Activated gamma-delta T cell treated with Interleukin-2 at 50 U/mL for 16 hours (primary cell): ENCODE measurements at places on chromosomes 4 and X.

DNA sequence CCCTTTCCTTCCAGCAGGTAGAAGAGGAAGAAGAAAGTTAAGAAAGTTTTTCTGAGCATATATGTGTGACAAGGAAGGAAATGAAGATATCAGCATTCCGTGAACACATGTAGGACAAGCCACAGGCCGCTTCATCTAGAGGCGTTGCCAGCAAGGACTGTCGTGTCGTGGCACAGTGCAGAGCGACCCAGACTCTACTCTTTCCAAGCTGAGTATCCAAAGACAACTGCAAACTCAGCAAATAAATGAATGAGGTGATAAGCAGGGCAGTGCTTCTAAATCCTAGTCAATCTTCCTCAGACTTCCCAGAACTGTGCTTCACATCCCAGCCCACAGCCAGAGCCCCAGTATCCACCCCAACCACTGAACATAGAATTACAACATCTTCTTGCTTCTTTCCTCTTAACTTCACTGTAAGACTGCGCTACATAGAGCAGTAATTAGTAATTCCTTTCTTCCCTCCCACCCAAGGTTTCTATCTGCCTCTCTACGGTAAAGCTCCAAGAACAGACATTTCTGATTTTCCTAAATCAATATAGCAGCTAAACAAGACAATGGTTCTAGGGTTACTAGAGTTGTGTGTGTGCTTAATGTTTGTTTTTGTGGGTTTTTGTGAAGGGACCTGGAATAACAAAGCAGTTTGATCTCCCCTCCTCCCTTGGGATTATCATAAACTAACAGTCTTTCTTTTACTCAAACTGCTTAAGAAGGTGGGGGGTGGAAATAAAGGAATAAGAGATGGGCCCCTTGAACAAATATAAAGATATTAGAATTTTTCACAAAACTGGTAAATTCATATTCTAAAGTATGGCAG, 71.6 kb downstream of the PAPSS1 start:
- no peak for DNase-seq

DNA sequence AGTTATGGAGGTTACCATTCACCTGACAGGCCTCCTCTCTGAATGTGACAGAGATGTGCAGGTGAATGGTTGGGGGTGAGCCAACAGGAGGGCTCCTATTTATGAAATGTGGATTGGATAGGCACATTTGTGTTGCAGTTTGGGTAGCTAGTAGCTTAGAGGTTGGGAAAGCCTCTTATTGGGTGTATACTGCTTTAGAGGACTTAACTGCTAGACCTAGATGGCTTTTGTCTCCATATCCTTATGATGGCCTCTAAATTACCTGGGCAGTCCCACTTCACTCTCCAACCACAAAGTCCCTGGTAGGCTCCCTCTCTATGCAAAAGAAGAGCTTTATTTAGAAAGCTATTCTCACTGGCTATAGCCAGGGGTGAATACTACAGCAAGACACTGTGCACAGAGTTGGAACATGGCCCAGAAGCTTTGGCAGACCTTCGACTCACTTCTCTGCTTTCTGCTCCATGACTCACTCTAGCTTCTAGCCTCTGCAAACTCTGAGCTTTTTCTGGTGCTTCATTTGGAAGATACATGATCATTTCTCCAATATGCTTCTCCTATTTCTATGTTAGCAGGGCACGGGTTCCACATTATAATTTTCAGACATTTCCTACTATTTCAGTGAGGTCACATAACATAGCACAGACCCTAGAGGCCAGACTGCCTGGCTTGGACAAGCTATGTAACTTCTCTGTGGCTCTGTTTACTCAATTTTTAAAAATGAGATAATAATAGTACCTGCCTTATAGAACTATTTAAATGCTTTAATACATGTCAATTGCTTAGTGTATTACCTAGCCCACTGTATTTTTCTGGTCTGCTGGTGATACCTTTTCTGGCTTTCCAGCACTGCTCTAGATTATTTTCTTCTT, 6.0 kb upstream of the VGLL1 start:
- no peak for DNase-seq

DNA sequence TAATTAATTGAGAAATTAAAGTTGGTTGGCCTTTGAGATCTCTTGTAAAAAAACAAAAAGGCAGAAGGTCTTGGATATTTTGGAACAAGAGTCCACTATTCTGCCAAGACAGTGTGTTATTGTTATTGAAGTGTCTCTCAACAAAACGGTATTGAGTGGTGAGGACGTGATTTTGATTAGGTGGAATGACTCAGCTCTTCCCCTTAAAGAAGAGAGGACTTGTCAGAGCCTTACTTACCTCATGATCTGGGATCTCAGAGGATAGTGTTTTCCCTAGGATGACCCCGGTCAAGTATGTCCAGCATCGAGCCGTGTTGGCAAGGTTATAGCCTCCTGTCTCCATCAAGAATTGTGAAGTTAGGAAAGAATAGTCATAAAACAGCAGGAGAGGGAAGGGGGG, 110.9 kb downstream of the HDAC8 start:
- no peak for DNase-seq

GRCh38 chr4:4424499-4425115, 37.7 kb downstream of the NSG1 start:
- DNase-seq: no peak

DNA sequence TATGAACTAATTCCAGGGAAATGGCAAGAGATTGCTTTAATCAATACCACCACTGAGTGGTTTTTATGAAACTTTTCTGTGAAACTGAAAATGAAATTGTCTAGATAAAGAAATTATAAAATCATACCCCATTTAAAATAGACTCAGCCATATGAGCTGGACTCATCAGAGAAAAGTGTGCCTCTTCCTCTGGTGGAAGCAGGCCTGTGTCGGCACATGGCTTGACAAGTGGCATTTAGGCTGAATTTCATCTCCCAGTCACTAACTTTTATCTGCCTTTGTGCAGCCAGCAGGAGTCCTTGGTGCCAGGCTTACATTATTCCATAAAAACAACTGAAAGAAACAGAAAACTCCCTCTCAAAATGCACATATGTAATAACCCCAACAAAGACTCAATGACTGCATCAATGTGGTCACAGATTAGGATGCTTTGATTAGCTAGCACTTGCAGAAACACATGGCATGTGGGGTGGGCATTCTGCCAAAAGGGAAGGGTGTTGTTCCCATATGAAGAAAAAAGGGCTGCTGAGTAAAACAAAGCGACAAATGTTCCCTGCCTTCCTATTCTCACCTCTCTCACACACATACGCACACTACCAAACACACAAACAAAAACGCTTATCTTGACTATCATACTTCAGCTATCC, 232.3 kb downstream of the PABPC4L start:
- DNase-seq: no peak

- DNase-seq: no peak
These were observed 116.0 kb downstream of the PACRGL start for GRCh38 chr4:20816287-20816686.

DNA sequence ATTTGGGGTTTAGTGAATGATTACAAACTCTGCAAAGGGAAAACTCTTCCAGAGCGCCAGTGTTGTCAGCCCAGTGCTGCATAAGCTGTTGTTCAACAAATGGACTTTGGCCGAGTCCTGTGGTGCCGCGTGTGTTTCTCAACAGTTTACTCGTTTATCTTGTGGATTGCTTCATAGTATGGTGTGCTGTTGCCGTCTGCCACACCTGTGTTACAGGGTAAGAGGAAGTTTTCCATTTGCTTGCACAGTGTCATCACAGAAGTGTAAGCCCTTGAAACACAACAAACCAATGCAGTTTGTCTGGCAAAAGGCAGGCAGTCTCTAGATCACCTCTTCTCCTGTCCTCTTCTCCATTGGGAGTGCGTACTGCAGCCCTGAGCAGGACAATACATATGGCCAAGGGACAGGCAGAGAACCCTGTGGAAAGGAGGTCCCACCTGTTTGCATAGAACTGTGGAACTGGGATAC, 66.3 kb downstream of the DCUN1D4 start:
- no peak for DNase-seq

- DNase-seq: no peak
These were observed 393.8 kb downstream of the INPP4B start for GRCh38 chr4:142452161-142452855.

DNA sequence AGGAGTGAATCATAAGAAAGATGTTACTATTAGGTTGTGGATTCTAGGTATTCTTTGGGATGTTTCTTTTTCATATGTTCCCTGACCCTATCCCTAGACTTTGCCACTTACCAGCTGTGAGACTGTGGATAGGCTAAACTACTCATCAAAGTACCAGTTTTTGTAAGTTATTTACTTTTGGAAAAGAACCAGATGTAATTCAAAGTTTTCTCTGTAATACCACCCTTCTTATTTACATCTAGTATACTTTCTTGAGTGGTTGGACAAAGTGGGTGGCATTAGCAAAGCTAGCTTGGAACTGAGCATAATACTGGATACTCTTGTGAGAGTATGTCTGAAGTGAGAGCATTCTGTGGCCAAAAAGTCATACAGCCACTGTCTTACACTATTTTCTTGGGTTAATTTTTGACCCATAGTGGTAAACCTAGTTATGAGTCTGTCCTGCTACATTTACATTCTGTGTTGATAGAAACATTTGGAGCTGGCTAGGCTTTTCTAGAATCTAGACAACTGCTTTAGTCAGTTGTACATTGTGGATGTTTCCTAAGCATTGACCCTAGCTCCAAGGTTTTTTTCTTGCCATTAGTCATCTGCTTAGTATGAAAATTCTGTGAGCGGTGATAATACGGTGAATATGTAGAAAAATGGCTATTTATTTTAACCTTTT, 41.7 kb downstream of the KDM6A start:
- no peak for DNase-seq

GRCh38 chrX:117511379-117511778, 605.2 kb downstream of the KLHL13 start:
- no peak for DNase-seq

- DNase-seq: no peak
These were observed 63.7 kb downstream of the TMEM164 start for GRCh38 chrX:110066488-110067225.

GRCh38 chr4:143782521-143782920, 82.0 kb upstream of the FREM3 start:
- no peak for DNase-seq

- no peak for DNase-seq
These were observed 6.6 kb downstream of the TIMM17B start for GRCh38 chrX:48890934-48891401.

GRCh38 chr4:16206301-16206700, 20.0 kb downstream of the TAPT1 start:
- no peak for DNase-seq

DNA sequence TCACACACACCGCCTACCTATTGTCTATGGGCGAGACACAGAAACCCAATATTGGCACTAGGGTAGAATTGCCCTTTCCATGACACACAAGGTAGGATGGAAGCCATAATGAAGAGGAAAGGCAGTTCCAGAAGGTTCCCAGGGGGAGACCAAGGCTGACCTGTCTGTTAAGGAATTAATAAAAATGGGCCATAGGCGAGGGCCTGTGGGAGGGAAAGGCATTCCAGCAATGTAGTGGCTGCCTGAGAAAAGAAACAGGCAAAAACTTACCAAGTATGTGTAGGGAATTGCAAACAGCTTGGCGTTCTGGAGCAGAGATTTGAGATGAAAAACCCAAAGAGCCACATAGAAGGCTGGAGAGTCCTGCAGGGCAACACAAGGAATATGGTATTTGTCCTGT, 19.1 kb downstream of the MAGED2 start:
- no peak for DNase-seq

- no peak for DNase-seq
These were observed 129.5 kb downstream of the LARP7 start for GRCh38 chr4:112766422-112766821.

DNA sequence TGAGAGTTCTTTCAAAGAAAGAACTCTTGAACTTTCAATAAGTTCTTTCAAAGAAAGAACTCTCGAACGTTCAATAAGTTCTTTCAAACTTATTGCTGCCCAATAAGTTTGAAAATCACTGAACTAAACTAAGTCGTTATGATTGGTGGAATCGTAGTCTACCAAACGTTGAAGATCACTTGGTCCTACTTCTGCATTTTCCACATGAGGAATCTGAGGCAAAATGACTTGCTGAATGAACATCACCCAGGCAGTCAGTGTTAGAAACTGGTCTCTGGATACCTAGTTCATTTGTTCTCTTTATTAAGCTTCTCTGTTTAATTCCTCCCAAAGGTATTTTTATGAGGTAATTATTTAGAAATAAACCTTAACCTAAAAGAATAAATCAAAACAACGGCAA, 7.1 kb upstream of the CNOT6L start:
- DNase-seq: no peak

DNA sequence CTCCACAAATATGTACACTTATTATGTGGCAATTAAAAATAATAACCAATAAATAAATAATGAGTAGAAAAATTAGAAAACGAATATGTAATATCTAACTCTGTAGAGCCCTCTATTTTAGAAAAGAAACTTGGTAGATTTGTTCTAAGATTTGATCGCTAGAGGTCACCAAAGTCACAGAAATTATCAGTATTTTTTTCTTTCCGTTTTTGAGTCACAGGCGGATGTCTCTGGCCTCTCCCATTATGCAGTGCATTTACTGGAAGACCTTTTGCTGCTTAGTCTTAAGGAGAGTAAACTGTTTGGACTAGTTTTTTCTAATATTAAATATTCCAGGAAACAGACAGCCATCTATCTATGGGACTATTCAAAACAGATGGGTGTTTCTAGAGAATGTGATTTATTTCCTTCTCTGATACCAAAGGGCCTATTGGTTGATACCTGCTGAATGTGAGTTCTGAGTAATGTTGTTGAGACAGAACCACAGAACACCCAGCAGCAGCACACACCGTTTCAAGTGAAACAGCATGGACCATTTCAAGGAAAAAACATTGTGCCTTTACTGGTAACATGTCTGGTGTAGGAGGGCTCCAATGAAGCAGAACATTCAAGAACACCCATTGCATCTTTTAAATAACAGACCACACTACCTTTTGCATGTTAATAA, 34.0 kb upstream of the GYPA start:
- DNase-seq: no peak

- DNase-seq: no peak
These were observed 64.9 kb downstream of the N4BP2 start for GRCh38 chr4:40121515-40121914.

- DNase-seq: no peak
These were observed 78.8 kb downstream of the NFKB1 start for GRCh38 chr4:102579794-102580462.

DNA sequence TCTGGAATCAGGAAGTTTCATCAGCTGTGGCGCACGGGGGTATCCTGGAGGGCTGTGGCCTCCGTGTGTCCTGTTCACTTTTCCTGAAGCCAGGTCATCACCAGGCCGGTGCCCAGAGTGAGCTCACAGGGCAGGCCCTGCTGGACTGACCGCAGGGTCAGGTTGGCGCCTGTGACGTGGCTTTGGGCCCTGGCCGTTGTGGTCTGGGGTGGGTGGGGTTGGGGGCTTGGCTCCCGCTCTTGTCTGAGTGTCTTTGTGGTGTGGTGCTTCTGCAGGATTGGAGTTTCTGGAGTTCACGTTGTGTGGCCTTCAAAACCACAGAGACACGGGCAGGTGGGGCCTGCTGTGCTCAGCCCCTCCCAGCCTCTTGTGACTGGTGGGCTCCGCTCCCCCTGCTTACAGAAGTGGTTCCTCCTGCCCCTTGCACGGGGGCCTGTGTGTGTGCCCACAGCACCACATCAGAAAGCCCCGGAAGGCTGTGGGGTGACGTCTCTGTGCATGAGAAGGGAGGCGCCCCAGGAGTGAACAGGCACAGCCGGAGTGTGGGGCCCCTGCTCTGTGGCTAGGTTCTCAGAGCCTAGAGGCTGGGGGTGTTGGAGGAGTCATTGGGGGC, 9.5 kb downstream of the RGS12 start:
- peak; percentile 84 for DNase-seq
